Activated naive CD4-positive, alpha-beta T cell treated with anti-CD3 and anti-CD28 coated beads, Interleukin-2, amount 50 U/mL, for 72 hours (primary cell): ENCODE measurements at places on chromosomes 16 and 17. TPM values are rescaled to one million over a fixed set of nuclear protein-coding genes. Genes with fewer than 3 reads are reported as not detected.
A peak's percentile ranks its signal among the peaks of the same experiment; 100 is the strongest.

Gene SCN4A
- total RNA-seq: 0.10 TPM

Gene KRTAP3-2
- total RNA-seq: not detected

Gene TBKBP1
- 21.4 TPM for total RNA-seq

Gene DHRS7C
- not detected for total RNA-seq

Gene ZP2
- total RNA-seq: not detected

Gene ZNF75A
- 26.0 TPM for total RNA-seq

Gene KRTAP4-5
- total RNA-seq: not detected

Gene TPSG1
- not detected for total RNA-seq

Gene MT1M
- not detected for total RNA-seq

Gene LPO
- 0.16 TPM for total RNA-seq

DNA sequence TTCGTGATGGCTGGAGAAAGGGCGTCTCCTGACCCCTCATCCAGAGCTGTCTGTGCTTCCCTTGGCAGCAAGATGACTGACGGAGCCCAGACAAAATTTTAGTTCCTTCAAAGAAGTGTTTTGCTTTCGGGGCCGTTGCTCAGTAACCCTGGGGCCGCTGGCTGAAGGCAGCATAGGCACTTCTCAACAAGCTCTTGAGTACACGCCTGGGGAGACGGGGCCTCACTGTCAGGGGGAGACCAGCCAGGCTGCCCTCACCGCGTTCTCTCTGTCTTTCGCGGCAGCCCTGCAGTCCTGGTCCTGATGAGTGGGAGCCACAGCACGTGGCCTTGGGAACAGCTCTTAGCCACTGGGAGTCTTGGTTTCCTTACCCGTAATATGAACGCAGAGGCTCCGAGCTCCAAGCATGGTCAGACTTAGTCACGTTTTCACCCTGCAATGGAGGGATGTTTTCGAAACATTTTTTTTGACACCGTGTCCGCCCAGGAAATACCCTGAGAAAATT is 86.0 kb downstream of the IRF8 start:
- no peak for DNase-seq

DNA sequence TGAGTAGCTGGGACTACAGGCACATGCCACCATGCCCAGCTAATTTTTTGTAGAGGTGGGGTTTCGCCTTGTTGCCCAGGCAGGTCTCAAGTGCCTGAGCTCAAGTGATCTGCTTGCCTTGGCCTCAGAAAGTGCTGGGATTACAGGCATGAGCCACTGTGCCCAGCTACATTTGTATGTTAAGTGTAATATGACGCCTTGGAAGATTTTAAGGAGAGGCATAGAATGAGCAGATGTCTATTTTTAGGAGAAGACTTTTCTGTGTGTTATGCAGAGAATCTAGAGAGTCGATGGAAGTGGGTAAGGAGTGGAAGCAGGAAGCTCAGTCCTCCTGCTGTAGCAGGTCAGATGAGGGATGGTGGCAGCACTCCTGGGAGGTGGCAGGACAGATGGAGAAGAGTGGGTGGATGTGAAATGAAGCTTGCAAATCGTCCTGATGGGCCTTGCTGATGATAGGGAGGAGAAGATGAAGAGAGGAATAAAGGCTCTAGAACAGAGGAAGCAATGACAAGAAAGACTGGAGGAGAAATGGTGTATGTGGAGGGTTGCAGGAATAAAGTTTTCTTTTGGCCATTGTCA is 125.3 kb downstream of the SHISA6 start:
- no peak for DNase-seq

GRCh38 chr16:59148769-59149155 is 414.6 kb upstream of the GOT2 start:
- no peak for DNase-seq

DNA sequence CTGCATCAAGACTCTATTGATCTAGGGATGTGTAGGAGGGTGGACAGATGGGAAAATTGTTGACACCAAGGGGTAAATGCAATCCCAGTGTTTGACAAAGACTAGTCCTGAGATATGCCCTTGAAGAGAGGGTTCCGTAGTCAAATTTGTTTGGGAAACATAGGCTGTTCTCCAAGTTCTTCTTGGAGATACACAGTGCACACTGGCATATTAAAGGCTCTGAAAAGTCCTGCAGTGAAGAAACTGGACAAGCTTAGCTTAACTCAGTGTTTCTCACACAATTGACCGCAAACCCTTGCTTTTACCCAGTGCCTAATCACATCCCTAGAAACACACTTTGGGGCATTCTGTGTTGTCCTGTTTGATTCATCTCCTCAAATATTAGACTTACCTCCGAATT is 10.8 kb downstream of the DHRS7C start:
- no peak for DNase-seq

GRCh38 chr17:14471052-14471451 is 170.2 kb downstream of the HS3ST3B1 start:
- DNase-seq: no peak

- peak; percentile 67 for DNase-seq
Observed at GRCh38 chr16:3578610-3579551, 1.7 kb upstream of the NLRC3 start.

DNA sequence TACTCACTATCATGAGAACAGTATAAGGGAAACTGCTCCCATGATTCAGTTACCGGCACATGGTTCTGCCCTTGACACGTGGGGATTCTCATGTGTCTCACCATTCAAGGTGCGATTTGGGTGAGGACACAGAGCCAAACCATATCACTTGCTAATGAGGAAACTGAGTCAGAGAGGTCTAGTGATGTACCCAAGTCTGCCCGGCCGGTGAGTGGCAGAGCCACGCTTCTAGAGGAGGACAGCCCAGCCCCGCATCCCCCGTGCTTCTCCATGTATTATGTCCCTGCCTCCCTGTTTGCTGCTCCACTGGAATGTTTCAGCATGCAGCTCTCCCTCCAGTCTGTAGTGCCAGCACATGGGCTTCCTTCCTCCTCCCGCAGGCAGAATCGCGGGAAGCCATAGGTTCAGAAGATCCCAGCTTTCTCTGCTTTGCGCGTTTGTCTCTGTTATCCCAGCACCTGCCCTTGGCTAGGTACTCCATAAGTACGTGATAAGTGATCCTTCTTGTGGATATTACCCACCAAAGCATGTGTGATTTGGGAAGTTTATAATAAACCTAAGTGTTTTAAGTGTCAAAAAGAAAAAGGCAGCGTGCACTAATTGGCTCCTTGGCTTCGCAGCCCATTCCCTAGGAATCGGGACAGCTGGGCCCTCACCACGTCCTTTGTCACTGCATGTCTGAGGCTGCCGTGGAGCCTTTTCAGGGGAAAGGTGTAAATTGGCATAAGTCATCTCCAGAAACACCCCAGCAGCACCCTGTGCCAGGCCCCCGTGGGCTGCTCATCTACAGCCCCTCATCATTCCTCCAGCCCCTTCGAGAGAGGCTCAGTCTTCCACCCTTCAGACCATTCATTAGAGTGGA is 103.8 kb downstream of the CLEC16A start:
- DNase-seq: no peak

DNA sequence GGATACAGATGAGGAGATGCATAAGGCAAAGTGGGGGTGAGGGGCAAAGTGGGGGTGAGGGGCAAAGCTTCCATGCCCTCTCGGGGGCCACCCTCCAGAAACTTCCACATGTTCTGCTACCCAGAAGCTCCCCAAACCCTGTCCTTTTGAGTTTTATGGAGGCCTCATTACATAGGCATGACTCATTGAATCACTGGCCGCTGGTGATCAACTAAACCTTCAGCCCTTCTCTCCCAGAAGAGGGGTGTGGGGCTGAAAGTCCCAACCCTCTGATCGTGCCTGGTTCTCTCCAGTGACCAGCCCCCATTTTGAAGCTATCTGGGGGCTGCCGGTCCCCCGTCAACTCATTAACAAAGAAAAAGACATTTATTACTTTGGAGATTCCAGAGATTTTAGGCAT is 27.5 kb downstream of the ITGAE start:
- DNase-seq: no peak

DNA sequence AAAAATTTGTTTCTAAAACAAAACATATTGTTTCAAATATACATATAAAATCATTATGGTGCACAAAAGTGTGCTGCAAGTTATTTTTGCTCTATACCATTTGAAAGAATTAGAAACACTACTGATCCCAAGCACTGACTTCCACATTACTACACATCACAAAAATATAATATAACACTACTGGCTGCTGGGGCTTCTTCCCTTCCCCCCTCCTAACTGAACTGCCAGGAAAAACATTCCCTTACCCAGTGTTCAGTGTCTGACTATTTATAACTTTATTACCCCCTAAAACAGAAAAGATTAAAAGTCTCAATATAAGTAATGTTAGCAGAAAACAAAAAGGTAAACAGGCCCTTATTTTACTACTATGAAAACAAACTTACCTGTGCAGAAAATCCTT is 36.9 kb downstream of the GPATCH8 start:
- DNase-seq: no peak

GRCh38 chr17:16516594-16517051 is 24.6 kb upstream of the LRRC75A start:
- DNase-seq: no peak

GRCh38 chr17:7238420-7239090 is 702 bp downstream of the PHF23 start:
- peak; percentile 38 for DNase-seq

DNA sequence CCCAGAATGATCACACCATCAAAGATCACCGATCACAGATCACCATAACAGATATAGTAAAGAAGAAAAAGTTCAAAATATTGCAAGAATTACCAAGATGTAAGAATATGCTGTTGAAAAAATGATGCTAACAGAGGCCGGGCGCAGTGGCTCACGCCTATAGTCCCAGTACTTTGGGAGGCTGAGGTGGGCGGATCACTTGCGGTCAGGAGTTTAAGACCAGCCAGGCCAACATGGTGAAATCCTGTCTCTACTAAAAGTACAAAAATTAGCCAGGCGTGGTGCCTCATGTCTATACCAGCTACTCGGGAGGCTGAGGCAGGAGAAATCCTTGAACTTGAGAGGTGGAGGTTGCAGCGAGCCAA is 53.2 kb downstream of the CPPED1 start:
- no peak for DNase-seq

GRCh38 chr17:60933739-60934138 is 256.1 kb downstream of the BCAS3 start:
- DNase-seq: no peak

DNA sequence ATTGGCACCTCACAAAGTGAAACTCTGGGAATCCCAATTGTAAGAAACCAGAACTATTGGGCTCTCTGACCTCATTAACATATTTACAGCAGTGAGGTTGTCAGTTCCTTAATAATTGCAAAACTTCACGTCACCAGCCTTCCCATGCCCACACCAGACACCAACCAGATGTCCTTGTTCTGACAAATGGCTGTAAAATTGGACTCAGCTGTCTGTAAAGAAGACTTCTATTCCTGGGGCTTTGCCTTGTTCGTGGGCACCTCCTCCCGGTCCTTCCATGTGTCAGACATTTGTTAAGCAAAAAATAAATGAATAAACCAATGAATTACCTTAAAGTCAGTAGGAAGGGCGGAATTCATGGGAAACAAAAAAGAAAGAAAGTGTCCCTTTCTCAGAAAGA is 284.3 kb upstream of the CDH11 start:
- no peak for DNase-seq

GRCh38 chr16:80719573-80719972 is 84.8 kb downstream of the CDYL2 start:
- no peak for DNase-seq

GRCh38 chr17:40486522-40487370 is 14.7 kb downstream of the TNS4 start:
- DNase-seq: no peak

- no peak for DNase-seq
Observed at GRCh38 chr17:65025297-65025696, 31.2 kb downstream of the GNA13 start.

DNA sequence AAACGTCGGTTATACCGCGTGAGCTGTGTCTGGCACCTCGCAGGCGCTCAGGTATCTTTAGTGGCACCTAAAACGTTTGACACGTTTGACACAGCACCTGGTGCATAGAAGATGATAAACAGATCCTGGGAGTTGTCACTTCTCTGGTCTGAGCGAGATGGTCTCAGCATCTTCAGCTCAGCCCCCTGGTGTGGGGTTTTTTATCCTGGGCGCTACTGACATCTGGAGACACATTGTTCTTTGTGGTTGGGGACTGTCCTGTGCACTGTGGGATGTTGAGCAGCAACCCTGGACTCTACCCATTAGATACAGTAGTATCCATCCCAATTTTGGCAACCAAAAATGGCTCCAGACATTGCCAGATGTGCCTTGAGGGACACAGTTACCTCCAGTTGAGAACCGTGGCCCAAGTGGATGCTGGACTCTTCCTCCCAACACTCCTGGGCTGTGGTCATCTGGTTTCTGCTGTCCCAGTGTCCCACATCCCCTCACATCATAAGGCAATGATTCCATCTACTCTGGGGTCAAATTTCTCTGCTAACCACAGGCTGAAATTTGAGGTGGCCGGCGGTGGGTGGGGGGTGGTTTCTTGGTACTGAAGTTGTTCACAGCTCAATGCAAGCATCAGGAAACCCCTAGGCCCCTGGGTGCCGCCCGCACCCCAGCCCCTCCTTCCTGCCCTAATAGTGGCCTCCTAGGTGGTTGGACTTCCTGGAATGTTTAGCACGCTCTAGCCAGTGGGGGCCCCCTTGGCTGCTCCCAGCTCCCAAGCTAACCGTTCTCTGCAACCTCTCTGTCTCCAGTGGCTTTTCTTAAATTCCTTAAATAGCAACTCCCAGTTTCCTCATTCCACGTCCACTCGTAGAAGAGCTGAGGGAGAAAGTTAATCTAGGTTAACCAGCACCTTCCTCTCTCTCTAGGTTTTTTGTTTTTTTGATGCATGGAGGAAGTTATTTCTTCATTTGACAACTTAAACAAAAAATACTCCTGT is 124.8 kb downstream of the ABCC1 start:
- no peak for DNase-seq

DNA sequence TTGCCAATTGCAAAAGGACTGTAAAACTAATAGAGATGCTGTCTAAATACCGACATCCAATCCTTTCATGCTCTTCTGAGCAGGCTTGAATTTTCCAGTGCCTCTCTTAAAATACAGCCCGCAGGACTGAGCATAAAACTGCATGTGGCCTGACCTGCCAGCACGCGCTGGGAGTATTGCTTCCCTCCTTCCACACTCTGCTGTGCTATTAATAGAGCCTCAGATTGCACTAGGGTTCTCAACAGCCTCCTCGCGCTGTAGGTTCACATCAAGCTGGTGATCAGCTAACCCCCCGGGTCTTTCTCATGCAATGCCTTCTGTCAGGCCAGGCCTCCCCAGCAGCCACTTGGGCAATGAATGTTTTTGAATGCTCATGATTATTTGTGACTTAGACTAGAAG is 14.2 kb upstream of the MSI2 start:
- no peak for DNase-seq

GRCh38 chr17:72642720-72643119 is 449.8 kb downstream of the SLC39A11 start:
- no peak for DNase-seq

GRCh38 chr17:29706045-29706431 is 83.3 kb upstream of the CORO6 start:
- no peak for DNase-seq

GRCh38 chr16:48231727-48232492 is 12.2 kb upstream of the LONP2 start:
- DNase-seq: peak; percentile 32

GRCh38 chr16:12344577-12345343 is 368.2 kb downstream of the SNX29 start:
- no peak for DNase-seq
